ENCODE measurements at places on chromosomes 2 and 18.

GRCh38 chr2:201994973-201995638 is 38.5 kb upstream of the FZD7 start:
- no peak for DNase-seq

DNA sequence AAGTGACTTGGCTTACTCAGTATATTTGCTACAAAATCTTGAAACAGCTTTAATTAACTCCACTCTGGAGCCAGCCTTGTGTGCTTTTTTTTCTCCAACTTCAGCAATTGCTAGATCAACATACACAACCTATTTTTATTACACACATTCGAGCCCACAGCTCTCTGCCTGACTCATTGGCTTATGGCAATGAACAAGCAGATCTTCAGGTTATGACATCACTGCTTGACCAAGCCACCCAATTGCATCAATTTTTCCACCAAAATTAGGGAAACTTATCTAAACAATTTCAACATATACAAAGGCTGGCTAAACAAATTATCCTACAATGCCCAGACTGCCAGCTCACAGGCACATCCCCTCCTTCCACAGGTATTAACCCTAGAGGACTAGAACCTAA is 39.6 kb upstream of the PDK1 start:
- no peak for DNase-seq

GRCh38 chr2:196703695-196704094 is 64.2 kb downstream of the CCDC150 start:
- no peak for DNase-seq

DNA sequence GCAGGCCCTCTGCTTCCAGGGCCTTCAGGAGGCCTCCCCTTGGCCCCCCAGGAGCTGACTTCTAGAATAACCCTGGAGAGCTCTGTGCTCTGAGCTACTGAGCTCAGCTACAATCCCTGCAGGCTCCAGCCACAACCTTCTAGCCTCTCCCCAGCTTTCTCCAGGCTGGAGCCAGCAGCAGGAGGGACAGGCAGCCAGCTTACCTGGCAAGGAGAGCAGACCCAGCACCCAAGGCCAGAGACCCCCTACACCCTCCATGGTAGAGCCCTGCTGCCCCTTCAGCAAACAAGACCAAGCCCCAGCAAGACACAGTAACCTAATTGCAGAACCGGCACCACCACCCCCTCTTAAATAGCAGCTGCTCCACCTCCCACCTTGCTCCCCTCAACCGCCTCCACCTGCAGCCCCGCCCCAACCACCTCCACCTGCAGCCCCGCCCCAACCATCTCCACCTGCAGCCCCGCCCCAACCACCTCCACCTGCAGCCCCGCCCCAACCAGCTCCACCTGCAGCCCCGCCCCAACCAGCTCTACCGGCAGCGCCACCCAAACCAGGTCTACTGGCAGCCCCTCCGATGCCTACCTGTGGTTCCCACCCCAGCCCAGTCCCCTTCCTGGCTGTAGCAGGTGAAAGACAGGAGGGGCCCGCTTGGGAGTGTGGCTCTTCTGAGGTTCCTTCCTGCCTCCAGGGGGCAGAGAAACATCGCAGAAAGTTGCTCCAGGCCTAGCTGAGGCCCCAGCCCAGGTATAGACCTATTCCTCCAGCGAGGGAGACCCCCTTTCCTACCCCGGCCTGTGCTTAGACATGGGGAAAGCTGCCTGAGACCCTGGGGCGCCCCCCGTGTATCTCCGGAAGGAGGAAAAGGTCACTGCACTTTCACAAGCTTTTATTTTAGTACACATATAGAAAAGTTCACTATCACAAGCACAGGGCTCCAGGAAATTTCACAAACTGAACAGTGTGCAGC is at the start of gene ASTL:
Gene ASTL, minus strand, starts transcription at position 324 of the 967 bp plus-strand sequence. Its CDS starts 66 bp downstream, at position 258.
- no peak for DNase-seq

- DNase-seq, result no peak
Observed at GRCh38 chr2:160044728-160045127, 17.7 kb downstream of the PLA2R1 start.

DNA sequence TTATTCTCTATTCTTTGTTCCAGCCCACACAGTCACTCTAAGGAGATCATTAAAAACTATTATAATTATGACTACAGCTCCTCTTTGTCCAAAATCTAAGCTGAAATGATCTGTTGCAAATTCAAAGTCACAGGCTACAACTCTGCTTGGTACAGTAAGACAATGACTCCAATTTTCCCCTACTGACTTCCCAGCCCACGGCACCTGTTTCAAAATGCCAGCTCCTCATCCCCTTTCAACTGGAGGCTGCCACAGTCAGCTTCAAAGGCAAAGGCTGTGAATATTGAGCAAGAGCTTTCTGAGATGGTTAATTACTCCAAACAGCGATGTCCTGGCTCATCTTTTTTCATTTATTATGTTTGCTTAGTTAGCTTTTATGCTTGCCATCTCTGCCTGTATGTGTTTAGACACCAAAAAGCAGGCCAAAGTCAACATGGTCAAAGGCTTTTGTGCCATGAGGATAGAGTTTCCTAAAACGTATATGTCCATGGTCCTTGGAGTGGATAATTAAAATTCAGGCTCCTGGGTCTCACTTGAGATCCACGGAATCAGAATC is 141.1 kb downstream of the DOCK10 start:
- DNase-seq, result no peak

DNA sequence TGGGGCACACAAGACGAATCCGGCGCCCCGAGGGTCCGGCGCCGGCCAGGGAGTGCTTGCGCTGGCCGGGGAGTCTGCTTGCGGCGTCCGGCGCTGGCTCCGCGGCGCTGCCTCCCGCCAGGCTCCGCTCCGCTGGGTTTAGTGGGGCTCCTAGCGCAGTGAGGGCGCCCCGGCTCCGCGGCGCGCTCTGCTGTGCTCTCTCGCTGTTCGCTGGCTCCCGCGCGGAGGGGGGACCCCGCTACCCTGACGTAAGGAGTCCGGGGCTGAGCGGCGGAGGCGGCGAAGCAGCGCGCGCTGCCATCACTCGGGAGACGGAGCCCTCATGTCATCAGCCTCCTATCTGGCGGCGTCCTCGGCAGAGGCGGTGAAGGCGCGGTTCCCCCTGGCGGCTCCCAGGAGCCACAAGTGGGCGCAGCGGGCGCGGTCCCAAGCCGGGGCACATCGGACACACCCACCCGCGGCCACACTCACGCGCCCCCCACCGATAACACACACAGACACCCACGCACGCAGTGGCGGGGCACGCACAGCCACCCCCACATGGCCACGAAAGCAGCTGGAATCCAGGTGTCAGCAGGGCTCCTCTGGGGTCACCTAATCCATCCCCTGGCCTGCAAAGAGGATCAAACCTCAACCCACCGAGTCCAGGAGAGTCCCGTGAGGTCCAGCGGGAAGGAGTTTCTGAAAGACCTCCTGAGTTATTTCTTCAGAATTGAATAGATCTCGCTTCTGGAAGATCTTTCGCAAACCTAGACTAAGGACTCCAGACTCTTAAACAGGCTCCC is at the start of gene C1QL2:
Gene C1QL2, minus strand, starts transcription at position 189 of the 785 bp plus-strand sequence. CDS start 482 bp downstream, outside the sequence.
- DNase-seq, result no peak

DNA sequence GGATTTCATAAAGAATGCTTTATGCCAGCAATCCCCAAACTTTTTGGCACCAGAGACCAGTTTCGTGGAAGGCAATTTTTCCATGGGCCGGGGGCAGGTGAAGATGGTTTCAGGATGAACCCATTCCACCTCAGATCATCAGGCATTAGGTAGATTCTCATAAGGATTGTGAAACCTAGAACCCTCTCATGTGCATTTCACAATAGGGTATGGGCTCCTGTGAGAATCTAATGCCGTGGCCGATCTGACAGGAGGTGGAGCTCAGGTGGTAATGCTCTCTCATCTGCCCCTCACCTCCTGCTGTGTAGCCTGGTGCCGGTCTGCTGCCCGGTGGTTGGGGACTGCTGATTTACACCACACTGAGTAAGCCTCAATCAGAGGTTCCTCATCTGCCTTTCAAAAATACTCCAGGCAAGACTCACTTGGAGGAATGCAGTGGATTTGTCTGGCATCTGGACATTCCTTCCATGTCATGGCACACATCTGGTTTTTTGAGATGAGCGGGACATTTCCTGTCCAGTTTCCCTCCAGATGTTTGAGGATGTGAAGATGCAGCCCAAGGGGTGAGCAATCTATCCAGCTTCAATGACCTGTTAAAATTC is 185.8 kb downstream of the VAPA start:
- no peak for DNase-seq

- no peak for DNase-seq
Observed at GRCh38 chr2:161250864-161251436, 57.3 kb upstream of the PSMD14 start.

- DNase-seq, result no peak
Observed at GRCh38 chr2:108621687-108622681, 87.7 kb downstream of the LIMS1 start.

- no peak for DNase-seq
Observed at GRCh38 chr2:238698072-238698352, 149.9 kb upstream of the TWIST2 start.

GRCh38 chr18:21980744-21981143 is 188.6 kb upstream of the GATA6 start:
- DNase-seq, result no peak

DNA sequence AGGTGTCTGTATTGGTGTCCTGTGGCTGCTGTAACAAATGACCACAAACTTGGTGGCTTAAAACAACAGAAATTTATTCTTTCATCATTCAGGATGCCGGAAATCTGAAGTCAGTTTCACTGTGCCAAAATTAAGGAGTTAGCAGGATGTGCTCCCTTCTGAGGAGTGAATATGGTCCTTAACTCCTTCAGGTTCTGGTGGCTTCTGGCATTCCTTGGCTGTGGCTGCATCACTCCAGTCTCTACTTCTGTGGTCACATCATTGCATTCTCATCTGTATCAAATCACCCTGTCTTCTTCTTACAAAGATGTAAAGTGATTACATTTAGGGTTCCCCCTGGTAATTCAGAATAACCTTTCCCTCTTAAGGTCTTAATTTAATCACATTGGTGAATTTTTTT is 12.6 kb downstream of the GPD2 start:
- no peak for DNase-seq

DNA sequence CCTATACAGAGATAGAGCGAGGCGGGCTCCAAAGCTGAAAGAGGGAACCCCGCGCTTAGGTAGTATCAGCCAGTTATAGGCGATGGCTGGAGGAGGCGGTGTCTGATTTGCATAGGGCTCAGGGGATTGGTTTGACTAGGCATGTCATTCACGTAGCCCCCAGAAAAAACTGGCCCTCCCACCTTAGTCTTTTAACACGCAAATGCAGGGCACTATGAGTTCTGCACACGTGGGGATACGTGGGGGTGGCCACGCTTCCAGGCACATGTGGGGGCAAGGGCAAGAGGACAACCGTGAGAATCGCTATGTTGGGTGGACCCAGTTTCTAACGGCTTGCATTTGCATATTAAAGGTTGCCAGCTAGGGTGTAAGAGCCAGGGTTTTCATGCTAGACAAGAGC is 56.7 kb upstream of the MSTN start:
- peak; percentile 3 for DNase-seq

DNA sequence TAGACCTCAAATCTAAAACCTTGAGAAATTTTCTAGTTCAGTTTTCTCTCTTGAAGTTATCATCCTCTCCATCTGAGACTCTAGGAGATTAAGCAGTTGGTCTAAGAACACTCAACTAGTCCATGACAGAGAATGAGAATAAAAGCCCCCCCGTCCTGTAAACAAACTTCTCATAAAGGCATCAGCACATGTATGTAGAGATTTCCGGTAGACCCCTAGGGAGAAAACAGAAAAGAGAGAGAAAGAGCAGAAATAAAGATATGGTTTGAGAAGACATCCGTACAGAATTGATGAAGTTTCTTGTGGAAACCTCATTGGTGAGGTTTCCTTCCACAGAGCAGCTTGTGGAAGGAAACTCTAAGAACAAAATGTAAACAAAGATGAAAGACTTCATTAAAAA is 3.2 kb upstream of the GPR155 start:
- no peak for DNase-seq

- no peak for DNase-seq
Observed at GRCh38 chr2:208392300-208392699, 14.3 kb upstream of the PTH2R start.

DNA sequence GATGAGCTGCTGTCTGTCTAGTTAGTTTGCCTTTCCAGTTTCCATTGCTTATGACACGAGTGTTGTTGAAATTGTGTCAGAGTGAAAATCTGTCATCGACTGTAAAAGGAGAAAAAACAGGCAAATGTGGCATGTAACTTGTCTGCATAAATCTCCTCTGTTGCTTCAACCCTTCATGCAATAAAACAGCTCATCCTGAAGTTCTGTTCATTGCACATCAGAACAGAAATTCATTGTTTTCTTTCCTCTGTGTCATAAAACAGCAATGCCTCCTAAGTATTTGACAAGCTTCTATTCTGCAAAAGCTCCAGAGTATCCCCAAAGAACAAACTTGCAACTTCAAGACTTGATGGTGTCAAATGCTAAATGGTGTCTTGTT is 432.1 kb downstream of the MEIS1 start:
- DNase-seq, result no peak

DNA sequence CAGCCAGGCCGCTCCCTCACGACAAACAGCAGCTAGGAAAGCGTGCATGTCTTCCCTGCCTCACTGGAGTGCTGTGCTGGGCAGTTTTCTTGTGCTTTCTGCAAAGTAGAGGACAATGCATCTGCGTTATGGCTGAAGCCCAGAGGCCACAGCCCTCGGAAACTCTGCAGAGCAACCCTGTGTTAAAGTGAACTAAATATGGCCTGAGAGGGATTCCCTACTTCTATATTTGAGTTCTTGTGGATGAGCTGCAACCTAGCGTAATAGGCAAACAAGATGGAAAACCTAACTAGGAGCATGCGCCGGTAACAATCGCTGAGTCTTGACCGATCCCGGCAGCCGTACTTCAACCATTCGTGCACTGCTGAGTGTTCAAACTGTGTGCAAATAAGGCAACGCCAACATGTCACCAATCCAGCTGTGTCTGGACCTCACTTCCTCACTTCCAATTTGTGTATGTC is 471.9 kb upstream of the HS6ST1 start:
- no peak for DNase-seq

DNA sequence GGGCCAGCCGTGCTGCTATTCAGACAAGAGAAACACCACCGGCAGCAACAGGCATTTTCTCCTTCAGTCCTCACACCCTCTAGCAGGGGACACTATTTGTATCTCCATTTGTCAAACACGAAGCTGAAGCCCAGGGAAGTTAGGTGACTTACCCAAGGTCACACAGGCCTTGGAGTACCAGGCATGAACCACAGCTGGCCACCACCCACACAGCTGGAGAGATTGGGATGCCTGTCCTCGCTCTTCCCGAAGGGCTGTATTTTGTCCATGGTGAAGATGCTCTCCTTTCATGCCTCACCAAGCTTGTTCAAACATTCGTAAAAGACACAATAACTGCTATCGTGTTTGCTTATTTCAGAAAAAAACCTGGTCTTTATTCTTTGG is 182.7 kb downstream of the INHBB start:
- DNase-seq, result no peak

DNA sequence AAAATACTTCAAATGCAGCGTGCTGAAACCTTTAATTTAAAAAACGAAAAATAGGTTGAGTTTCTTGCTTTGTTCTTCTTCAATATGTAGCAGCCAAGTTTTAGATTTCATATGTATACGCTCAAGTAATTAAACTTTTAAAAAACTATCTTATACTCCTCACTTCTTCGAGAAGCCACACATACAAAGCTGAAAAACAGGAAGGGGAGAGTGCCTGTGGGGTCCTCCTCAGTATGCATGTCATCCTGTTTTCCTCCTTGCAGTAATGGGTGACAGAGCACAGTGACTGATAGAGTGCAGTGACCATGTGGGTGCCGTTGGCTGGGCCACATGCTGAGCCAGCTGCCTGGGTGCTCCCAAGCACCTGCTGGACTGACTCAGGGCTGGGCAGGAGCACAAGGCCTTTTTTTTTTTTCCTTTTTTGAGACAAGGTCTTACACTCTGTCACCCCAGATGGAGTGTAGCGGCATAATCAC is 33.3 kb downstream of the UXS1 start:
- no peak for DNase-seq
